ENCODE measurements at places on chromosomes 13 and 19.
A peak's percentile ranks its signal among the peaks of the same experiment; 100 is the strongest.

- no peak for DNase-seq
Observed at GRCh38 chr13:43910856-43911255, 31.2 kb downstream of the LACC1 start.

- DNase-seq, result no peak
Observed at GRCh38 chr19:39927076-39927475, 7.4 kb downstream of the FCGBP start.

DNA sequence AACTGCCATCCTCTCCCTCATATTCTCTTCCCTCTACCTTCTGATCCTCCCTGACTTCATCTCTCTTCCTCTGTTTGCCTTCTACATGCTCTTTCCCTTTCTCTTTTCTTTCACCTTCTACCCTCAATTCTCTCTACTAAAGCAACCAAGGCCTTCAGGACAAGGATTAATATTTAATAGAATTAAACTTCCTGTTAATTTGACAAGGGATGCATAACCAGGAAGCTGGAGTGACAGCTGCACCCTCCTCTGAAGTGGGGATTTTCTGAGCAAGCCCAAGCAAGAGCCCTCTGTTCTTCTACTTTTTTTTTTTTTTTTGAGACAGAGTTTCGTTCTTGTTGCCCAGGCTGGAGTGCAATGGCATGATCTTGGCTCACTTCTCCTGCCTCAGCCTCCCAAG lies 63.4 kb upstream of the MED4 start:
- no peak for DNase-seq

GRCh38 chr19:49335071-49335783 lies at the start of gene CD37:
TSS of gene CD37 (plus strand) at chr19:49335406. CDS start at chr19:49335541, 135 bp downstream.
- DNase-seq, result no peak

GRCh38 chr19:31674503-31675192 lies 325.4 kb upstream of the TSHZ3 start:
- DNase-seq, result peak; percentile 25
